NCI-H1930 (cell line): ENCODE measurements at places on chromosomes 1 and 21.

DNA sequence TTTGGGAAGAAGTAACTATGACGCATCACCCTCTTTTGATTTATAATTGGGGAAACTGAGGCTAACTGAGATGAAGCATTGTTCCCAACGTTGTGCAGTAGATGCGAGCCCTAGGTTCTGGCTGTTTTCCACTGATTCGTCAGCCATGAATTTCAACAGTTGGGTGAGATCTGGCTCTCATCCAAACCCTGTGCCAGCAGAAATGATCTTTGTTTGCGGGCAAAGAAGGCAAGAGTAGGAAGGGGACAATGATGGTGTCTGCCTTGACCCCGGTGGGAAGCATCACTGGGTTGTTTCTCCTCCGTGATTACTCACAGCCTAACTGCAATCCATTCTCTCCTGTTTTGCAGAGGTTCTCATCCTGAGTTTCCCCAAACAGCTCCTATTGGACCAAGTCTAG lies 142.3 kb downstream of the MIS18A start:
- no peak for DNase-seq

DNA sequence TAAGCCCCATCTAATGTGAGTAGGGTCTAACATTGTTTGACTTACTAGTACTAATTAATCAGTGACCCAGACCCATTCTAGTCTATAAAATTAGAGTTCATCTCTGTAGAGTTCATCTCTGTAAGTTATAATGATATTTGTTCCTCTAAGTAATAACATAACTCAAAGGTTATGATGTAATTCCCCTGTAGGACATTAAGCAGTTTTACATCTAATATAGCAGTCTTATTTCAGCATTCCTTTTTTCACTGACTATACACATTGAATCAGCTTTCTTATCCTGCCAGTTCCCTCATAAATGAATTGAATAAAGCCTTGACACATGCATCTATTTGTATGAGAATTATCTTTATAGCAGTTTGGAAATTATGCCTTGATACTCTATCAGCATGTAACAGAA lies 90.9 kb downstream of the SH3GLB1 start:
- DNase-seq: no peak

DNA sequence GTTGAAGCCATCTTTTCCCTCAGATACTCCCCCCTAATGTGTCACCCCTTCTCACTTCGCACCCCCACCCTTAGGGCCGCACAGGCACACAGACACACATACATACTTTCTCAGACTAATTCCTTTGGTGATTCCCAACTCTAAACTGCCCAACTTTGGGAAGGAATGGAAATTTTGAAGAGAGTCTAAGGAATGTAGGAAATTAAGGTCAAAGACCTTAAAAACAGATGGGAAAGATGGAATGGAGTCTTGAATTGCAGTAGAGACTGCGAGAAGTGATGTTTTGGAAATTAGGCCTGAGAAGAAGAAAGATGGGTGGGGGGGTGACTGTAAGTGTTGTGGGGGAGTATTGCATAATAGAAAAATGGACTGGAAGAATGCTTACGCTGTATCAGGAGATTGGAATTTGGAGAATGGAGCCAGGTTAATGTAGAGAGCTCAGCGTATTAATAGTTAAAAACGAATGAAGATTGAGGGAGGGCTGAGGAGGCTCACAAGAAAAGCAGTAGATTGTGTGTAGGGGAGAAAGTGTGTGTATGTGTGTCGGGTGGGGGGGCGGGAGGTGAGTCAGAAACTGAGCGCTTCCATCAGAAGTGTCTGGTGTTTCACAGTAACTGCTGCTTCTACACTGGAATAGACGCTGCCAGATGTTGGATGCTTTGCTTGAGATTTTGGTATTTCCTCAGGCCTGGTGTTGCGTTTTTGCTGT lies 1.7 kb downstream of the PIP5K1A start:
- DNase-seq: no peak

DNA sequence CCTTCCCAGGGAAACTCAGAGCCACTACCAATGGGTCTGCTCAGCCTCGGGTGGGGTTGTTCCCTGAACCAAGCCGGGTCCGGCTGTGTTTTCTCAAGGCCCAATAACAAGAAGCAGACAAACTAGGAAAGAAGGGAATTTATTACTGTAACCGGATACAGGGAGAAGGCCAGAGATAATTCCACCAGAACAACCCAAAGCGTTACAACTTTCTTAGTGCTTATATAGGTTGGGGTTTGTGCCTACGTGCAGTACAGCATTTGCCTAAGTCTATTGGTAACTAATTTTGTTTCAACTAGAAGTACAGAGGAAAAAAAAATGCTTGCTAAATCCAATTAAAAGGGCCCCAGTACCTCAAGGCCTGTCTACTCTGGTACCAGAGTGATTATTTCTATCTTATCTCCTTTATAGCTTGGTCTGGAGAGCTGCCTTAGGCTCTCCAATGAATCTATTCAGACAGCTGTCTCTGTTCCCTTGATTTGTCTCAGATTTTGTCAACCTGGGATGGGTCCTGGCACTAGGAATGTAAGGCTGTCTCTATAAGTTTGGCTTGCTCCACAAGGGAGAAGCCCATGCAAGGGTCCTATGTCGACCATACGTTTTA lies 57.3 kb upstream of the CCDC190 start:
- no peak for DNase-seq

- peak; percentile 85 for DNase-seq
These were observed 486 bp downstream of the SLC27A3 start for GRCh38 chr1:153775458-153776327.

DNA sequence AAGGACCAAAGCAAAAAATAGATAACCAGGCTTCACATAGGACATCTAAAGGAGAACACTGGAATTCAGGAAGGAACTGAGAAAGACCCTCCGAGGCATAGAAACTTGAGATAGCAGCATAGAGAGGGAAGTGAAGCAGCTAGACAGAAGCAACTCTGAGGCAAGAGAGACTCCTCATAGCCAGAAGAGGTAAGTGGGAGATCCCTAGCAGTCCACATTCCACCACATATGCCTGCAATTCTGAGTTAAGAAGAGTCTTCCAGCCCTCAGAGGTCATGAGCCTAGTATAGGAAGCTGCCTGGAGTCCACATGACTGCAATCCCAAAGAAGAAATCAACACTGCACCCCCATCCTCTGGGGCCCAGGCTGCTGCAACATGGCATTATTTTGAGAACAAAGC lies 13.9 kb upstream of the FGGY start:
- DNase-seq: no peak
